ENCODE measurements at places on chromosomes 7 and 10.
A peak's percentile ranks its signal among the peaks of the same experiment; 100 is the strongest.

- no peak for DNase-seq
Measured at GRCh38 chr10:86374664-86375063, 8.1 kb upstream of the GRID1 start.

- DNase-seq: no peak
Measured at GRCh38 chr10:1634239-1634638, 103.1 kb downstream of the ADARB2 start.

DNA sequence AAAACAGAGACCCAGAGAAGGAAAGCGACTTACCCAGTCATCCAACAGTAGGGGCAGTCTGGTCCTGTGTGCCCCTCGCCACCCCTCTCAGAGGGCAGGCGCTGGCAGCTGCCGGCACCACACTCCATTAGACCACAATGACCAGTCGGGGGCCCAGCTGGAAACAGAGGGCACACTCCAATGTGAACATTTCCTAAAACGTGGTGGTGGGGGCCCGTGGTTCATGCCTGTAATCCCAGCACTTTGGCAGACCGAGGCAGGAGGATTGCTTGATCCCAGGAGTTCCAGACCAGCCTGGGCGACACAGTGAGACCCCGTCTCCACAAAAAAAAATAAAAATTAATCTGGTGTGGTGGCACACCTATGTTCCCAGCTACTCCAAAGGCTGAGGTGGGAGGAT is 912 bp upstream of the OAT start:
- no peak for DNase-seq

GRCh38 chr10:62554632-62555199 is 180.5 kb downstream of the ZNF365 start:
- peak; percentile 37 for DNase-seq

DNA sequence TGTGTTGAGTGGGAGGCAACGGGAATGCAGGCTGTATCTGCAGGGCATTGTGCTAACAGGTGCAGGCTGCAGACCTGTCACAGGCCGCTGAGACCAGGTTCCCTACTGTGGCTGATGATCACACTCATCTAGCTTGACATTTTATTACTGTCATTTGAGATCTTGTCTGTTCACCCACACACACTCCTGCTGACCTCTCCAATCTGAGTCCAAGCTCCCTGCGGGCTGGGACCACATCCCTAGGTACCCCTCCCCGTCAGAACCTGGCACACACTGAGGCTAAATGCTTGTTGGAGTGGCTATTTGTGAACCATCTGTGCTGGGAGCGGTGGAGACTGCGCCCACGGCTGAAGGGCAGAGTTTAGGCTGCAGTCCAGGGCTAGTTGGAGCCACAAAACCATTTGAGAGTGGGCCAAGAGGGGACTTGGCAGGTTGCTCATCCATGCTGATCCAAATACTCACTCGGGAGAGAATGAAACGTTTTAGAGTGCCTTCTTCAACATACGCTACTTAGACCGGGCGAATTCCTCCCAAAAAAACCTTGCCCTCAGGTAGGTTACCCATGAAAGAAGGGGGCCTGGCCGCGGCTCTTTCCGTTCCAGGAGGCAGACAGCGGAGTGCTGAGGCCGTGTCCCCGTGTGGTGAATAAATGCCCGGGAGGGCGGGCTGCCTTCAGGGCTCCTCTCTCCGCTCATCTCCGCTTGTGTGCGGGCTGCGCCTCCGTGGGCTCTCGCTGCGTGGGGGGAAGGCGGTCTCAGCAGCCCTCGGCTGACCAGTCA is 164.4 kb downstream of the RGS10 start:
- DNase-seq: no peak

DNA sequence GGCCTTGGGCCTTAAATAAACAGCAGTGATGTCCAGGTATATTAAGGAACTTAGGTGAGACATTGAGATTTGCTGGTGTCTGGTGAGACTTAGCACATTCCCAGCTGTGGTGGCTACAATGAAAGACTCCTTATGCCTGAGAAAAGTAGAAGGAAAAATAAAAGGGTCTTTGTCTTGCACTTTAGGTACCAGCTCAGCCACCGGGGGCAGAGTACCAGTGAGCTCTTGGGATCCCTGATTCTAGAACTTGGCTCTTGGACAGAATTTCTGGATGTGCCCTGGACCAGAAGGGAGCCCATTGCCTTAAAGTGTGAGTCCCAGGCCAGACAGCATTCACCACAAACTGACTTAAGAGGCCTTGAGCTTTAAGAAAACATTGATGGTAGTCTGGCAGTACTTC is 1038.7 kb downstream of the SORCS3 start:
- DNase-seq: no peak

DNA sequence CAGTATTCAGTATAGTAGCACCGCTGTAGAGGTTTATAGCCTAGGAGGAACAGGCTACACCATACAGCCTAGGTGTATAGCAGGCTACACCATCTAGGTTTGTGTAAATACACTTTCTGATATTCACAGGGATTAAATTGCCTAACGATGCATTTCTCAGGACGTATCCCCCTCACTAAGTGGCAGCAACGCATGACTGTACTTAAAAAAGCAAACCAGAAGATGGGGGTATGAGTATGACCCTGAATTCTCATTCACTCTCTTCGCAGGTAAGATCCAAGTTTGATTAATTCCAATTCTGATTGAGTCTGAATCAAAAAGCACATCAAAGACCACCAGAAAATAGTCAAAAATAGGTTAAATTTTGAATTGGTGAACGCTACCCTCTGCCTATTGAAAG is 972 bp downstream of the ORC5 start:
- DNase-seq: no peak

DNA sequence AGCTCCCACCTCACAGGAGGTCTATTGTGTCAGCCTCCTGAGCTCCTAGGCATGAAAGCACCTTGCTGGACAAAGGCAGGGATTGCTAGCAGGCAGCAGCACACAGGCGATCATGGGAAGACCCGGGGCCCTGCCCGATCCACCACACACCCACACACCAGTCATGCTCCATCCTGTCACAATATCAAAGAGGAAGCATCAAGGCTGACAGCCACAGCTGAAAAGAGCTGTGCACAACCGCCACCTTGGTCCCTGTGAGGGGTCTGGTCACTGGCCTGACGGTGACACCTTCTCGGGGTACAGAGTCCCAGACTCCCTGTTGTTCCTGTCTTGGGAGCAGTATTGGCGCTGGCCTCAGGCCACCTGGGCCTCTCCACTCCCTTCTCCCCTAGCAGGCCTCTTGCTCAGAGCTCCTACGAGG is 89.7 kb upstream of the RET start:
- DNase-seq: no peak

- DNase-seq: no peak
Measured at GRCh38 chr10:44682507-44682906, 228.6 kb upstream of the TMEM72 start.

DNA sequence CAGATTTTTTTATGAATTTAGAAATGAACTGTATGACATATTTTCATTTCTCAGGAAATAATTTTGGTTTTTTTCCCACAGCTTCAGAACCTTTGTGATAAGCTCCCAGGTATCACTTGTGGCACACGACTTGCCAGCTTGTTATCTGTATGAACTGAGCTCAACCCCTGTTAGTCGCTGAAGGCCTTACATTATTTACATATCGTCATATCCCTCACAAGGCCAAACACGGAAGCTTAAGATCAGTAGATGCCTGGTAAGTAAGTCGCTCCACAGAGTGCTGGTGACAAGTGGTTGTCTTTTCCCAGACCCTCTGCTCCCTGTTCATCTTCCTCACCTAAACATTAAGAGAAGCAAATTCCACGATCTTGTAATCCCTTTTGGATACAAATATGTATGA is 55.2 kb downstream of the RAPGEF5 start:
- DNase-seq: no peak

- DNase-seq: no peak
Measured at GRCh38 chr7:132255898-132256297, 320.4 kb downstream of the PLXNA4 start.

- no peak for DNase-seq
Measured at GRCh38 chr7:133303931-133304330, 51.1 kb downstream of the EXOC4 start.

DNA sequence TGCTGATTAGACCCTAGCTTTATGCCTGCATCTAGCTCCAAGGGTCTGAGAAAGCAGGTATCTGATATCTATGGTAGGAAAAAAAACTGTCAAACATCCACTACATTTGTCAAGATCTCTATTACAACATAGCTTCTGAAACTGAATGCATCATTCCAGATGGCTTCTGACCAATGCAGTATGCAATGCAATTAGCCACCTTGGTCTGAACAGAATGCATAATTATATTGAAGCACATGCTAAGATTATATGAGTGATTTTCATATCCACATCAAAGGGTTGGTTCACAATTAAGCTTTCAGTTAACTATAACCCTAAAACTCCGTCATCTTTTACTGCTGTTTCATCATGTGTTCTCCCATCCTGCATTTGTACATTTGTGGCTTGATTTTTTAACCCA is 271.4 kb downstream of the POLR1F start:
- no peak for DNase-seq

Data from CD4-positive, CD25-positive, alpha-beta regulatory T cell (primary cell).